NCI-H1694 treated with DMSO at 0.1 percent for 48 hours (cell line): ENCODE measurements at places on chromosomes 2 and 18.

DNA sequence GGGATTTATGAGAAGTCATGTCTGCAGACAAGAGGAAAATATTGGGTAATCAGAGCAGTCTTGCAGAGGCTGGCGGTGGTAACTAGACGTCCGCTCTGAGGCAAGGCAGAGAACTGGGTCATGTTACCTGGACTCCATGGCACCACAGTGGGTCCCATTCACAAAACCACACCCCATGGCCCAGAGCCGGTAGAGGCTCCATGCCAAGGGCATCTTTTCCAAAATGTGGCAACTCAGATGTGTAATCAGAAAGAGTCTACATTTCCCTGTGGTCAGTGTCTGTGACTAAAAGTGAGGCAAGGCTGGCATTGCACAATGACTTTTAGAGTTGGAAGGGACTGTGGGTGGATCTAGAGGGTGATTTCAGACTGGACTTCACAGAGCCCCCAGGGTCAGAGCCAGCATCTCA, 113.1 kb downstream of the MREG start:
- no peak for DNase-seq

DNA sequence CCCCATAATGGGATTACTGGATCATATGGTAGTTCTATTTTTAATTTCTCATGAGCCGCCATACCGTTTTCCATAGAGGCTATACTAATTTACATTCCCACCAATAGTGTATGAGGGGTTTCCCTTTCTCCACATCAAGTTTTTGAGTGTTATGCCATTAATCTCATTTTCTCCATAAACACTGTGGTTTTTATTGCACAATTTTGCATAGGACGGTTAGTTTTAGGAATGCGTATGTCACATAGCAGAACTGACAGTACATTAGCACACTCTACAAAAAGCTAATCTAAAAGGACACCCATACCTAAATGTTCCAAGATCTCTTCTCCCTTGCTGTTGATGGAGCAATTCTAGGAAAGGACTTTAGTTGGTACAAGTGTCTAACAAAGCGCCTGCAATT, 32.5 kb downstream of the DARS1 start:
- DNase-seq = no peak

- no peak for DNase-seq
These were observed 256.5 kb downstream of the CD226 start for GRCh38 chr18:69691008-69691760.

DNA sequence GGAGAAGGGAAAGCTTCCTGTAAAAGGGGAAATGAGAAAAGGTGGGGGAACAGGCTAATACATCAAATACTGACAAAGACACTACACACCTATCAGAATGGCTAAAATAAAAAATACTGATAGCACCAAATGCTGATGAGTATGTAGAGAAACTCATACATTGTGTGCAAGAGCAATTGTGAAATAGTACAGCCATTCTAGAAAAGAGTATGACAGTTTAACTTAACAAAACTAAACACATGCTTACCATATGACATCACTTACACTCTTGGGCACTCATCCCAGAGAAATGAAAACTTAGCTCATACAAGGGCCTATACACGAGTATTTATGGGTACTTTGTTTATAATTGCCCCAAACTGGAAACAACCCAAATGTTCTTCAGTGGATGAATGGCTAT, 53.4 kb downstream of the ZNF638 start:
- no peak for DNase-seq
